ENCODE measurements at places on chromosomes 1 and 21.

- no peak for DNase-seq
Observed at GRCh38 chr1:229106526-229107125, 164.3 kb upstream of the RAB4A start.

GRCh38 chr1:41387667-41388091 is 26.4 kb downstream of the FOXO6 start:
- DNase-seq: peak; percentile 19

DNA sequence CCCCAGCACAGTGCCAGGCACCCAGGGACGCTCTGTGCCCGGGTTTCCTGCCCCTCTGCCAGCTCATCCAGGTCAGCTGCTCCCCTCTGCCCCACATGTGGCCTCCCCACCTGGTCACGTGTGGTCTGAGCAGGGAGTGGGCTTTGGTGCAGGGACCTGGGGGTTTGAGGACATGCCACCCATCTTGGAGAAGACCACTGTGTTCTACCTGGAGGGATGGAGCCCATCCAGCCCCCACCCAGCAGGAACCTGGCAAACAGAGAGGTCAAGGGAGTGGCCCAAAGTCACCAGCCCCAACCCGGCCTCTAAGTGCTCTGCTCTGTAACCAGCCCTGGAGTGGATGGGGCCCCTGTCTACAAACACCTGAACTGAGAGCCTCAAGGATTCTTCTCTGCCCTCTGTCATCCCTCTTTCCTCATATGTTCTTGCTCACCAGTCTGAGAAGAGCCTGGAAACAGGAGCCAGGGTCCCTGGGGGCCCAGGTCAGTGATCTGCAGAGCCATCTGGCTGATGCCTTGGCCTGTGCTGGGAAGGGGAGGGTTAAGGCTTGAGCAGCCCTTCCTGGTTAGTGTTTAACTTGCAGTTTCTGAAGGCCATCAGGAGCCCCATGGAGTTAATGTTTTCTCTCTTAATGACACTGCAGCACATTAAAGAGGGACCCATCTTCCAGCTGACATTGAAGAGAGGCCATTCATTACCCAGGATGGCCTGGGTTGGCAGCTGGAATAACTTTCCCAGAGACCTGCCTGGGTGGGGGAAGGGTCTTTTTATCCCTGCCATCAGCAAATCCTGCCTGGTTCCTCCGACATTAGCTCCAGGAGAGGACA is 235.4 kb downstream of the PTPRU start:
- no peak for DNase-seq

- DNase-seq: no peak
Observed at GRCh38 chr1:200029035-200029821, 1.7 kb downstream of the NR5A2 start.

GRCh38 chr1:44284184-44284583 is 70.9 kb downstream of the ERI3 start:
- DNase-seq: no peak

- DNase-seq: no peak
Observed at GRCh38 chr1:203536575-203536974, 42.6 kb downstream of the OPTC start.

DNA sequence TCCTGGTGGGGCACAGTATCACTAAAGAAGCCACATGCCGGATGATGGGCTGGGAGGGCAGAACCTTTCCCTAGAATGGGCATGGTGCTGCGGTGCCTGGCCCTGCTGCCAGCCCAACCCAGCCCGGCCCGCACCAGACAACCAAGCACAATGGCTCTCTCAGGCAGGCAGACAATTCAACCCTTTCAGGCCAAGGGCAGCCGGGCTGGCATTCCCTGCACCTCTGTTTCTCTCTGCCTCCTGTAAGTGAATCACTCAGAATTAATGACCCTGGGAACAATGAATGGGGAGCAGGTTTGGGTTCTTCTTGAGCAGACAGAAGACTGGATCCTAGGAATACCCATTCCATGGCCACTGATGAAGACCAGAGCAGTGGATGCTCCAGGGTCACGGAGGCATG is 41.0 kb upstream of the IFFO2 start:
- no peak for DNase-seq

GRCh38 chr1:10117865-10118264 is 85.1 kb downstream of the UBE4B start:
- no peak for DNase-seq

DNA sequence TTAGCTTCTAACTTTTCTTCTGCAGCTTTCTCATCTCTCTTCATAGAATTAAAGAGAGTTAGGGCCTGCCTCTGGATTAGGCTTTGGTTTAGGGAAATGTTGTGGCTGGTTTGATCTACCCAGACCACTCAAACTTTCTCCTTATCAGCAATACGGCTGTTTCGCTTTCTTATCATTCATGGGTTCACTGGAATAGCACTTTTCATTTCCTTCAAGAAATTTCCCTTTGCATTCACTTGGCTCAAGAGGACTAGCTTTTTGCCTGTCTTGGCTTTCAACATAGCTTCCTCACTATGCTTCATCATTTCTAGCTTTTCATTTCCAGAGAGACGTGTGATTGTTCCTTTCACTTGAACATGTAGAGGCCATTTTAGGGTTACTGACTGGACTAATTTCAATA is 59.6 kb downstream of the AKT3 start:
- DNase-seq: no peak

GRCh38 chr1:48552420-48552819 is 80.4 kb upstream of the SPATA6 start:
- DNase-seq: no peak

DNA sequence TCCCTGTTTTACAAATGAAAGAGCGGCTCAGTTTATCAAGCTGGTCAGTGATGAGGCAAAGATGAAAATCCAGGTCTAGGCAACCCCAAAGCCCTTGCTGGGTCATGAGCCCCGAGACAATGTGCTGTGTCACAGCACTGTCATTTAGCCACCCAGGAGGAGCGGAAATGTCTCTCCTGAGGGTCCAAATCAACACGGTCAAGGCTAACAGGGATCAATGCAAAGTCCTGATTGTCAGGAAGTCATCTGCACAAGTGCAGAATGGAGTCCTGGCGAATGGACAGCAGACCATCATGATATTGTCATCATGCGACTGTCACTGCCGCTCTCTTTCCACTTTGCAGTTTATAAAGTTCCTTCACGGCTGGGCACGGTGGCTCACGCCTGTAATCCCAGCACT is 30.2 kb downstream of the NCMAP start:
- no peak for DNase-seq

GRCh38 chr21:15928686-15929425 is 199.1 kb downstream of the USP25 start:
- DNase-seq: no peak

DNA sequence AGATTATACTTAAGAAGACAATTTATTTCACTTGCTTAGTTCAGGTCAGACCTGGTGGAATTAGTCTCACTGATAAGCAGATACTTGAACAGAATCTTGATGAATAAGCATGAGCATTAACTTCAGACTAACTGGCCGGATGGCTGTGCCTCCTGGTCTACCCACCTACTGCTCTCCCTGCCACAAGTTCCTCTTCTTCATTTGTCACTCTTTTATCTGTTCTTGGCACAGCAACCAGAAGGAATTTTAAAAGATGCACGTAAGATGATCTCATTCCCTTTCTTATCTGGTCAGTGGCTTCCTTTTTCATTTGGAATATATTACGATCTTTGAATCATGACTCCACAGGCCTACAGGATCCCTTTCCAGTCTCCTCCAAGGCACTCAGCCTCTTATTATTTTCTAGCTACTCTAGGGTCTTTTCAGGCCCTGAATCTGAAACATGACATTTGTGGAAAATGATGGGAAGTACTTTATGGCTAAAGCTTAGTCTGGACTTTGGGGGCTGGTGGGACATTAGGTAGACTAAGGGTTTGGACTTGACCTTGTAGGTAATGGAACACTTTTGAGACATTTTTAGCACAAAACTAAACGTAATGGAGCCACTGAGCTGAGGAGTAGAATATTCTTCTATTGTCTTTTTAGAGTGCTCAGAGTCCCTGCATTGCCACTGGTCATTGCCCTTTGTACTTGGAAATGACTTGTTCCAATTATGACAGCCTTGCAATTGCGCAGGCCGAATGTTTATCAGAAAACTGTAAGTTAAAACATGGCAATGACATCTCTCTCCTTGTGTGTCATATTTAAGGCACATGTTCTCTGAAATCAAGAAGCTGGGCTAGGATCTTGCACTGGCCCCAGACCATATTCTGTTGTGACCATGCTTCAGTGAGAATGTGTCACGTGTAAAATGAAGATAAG is 16.0 kb downstream of the ST6GALNAC3 start:
- DNase-seq: no peak

GRCh38 chr1:3037281-3038040 is 16.2 kb downstream of the ACTRT2 start:
- no peak for DNase-seq

DNA sequence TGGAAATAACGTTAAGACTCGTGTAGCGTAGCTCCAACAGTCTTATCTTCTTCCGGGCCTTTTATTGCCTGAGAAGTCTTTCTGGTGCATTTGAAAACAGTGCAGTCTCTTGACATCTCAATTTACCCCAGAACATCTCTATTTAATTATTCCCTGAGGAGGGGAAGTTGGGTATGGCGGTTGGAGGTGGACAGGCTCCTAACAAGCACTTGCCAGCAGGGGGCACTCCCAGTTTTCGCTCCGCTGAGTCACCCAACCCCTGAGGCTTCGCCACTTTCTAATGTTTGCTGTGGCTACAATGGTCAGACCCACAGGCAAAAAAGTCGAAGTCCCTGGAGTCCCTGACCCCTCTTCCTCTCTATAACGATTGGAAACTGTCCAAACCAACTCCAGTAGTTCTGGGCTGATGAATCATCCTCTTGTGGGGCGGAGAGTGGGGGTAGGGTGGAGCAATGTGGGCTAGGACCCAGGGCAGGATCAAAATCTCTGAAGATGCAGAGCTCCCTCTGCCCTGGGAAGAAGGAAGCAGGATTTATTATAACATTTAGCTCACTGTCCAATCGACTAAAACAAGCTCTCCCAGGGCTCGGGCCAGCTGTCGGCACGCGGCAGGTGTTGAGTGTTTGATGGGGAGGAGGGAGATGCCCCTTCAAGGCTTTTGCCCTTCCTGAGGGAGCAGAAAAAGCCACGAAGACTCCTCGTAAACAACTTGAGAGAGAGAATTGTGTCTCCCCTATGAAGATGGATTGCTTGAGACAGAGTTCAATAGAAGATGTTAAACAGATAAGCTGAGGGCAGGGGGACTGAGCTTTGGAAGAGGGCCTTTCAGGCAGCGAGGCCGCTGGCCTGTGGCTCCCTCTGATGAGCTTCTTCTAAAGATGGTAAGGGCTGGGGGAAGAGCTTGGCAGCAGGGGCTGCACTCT is 85.7 kb downstream of the BRINP2 start:
- DNase-seq: peak; percentile 90

DNA sequence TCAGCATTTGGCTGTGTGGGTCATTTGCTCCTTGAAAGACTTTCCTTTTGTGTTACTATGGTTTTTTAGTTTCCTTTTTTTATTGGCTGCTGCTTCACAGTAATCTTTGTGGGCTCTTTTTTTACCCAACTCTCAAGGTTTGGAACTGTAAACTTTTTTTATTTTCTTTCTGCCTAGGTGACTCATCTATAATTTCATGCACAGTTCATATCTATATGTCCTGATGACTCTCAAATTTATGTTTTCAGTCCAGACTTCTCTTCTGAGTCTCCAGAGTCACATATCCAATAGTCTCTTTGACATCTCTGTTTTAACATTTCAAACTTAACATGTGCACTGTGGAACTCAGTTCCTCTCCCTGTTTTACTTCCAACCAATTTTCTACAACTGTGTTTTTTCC is 83.4 kb downstream of the ATF6 start:
- DNase-seq: no peak

GRCh38 chr1:58926152-58926551 is 142.3 kb upstream of the JUN start:
- DNase-seq: no peak

DNA sequence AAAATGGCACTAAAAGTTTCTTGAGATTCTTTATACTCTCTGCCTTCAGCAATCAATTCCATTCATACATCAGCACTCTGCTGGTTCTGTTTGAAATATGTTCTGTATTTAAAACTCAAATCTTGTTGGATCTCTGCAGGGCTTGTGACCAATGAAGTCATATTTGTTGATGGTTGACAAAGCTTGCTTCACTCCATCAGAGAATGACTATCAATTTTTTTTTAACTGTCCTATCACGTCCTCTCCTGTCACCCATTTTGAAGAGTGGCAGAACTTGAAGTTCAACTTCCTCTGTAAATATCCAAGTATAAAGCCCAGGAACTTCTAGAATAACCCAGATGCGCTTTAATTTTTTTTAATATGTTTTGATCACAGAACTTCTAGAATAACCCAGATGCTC is 10.9 kb downstream of the PRDX6 start:
- DNase-seq: no peak

- peak; percentile 49 for DNase-seq
Observed at GRCh38 chr1:228459091-228459993, 27.8 kb upstream of the RNF187 start.

Measured in astrocyte of the cerebellum (primary cell).